ENCODE measurements at places on chromosomes 13 and 19.

DNA sequence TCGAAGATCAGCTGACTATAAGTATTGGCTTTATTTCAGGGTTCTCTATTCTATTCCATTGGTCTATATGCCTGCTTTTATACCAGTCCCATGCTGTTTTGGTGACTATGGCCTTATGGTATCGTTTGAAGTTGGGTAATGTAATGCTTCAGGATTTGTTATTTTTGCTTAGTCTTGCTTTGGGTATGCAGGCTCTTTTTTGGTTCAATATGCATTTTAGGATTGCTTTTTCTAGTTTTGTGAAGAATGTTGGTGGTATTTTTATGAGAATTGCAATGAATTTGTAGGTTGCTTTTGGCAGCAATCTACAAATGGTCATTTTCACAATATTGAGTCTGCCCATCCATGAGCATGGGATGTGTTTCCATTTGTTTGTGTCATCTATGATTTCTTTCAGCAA, 951.9 kb upstream of the SLITRK1 start:
- no peak for DNase-seq

GRCh38 chr13:44860454-44860853, 128.8 kb downstream of the NUFIP1 start:
- no peak for DNase-seq

DNA sequence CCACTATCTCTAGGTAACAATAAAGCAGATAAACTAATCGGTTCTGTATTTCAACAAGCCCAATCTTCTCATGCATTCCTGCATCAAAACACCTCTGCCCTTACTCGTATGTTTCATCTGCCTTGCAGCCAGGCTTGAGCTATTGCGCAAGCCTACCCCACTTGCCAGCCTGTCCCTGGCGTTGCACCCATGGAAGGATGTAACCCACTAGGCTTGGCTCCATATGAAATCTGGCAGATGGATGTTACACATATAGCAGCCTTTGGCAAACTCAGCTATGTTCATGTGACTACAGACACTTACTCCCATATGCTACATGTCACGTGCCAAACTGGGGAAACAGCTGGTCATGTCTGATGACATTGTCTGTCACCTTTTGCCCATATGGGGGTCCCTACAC, 11.9 kb upstream of the ZNF549 start:
- no peak for DNase-seq

- DNase-seq: no peak
These were observed at the start of gene FKRP for GRCh38 chr19:46745521-46746280. FKRP (plus strand) TSS chr19:46746057; CDS start chr19:46755451, 9,394 bp downstream.

GRCh38 chr19:16462757-16463250, 9.0 kb downstream of the EPS15L1 start:
- peak; percentile 33 for DNase-seq

DNA sequence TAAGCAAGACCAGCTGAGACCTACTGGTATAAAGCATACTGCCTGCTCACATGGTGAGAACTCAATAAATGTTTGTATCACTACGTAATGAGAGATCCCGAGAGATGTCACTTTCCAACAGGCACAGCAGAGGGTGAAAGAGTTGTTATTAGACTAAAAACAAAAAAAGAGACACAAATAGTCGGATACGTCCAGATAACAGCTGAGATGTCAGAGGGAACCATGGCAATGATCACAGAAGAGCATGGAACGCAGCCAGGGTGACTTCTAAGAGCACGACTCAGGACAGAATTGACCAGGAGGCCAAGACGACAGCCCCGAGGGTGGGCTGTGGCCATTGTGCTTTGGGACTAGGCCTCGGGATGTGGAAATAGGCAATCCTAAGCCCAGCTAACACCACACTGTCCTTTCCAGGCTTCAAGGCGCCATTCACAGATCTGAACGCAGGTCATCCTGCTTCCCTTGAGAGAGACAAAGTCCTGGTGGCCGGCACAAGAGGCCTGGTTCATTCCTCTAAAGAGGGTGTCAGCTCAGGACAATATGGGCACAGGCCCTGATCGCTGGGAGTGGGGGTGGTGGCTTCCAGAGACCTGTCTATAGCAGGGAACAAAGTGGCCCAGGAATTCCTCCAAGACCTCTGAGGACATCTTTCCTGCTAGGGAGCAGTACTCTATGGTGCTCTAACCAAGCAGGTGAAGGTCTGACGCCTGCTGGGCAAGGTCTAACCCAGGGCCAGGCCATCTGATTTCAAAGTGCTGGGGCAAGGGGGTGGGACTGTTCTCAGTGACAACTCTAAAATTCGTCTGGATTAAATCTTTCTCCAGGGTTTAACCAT, 3.2 kb downstream of the SH3GL1 start:
- no peak for DNase-seq

GRCh38 chr19:4692251-4693077, 22.3 kb upstream of the MYDGF start:
- no peak for DNase-seq

DNA sequence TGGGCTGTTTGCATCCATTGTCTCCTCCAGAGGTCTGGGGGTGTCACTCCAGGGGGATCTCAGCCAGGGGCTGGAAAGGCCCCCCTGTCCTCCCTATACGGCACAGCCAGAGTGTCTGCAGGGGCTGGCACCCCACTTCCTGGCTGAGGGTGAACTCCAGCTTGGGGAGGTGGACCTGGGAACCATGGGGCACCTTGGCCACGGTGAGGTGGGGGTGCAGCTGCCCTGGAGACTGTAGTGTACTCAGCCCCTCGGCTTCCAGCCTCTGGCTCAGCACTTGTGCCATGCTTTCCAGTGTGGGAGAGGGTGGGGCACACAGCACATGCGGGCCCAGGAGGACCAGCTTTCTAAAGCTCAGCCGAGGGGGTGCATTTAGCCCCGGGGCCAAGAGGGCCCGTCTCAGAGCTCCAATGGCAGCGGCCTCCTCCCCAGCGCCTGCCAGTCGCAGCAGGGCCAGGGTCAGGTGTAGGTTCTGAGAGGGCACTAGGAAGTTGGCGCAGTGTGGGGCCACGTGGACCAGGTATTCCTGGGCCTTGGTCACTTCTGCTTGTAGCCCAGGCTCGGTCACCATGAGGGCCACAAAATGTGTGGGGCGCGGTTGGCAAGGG, 1.4 kb downstream of the LENG9 start:
- DNase-seq: no peak

- DNase-seq: no peak
These were observed 47.3 kb downstream of the COL4A1 start for GRCh38 chr13:110259651-110260050.

DNA sequence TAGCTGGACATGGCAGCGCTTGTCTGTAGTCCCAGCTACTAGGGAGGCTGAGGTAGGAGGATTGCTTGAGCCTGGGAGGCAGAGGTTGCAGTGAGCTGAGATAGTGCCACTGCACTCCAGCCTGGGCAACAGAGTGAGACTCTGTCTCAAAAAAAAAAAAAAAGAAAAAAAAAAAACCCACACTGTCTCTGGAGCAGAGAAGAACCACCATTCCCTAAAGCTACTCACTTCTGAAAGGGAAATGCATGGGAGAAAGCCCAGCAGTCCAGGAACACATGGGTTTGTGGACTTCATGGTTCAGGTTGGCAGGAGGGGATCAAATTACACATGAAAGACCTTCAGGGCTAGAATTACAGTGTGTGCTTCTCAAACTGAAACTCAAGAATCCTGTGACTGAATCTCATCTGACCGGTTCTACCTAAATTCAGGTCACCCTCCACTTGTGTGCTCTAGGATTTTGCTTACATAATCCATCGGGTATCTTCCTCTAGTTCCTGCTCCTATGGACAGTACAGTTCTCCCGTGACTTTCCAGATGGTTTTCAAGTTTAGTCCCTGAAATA, 30.2 kb upstream of the CPB2 start:
- no peak for DNase-seq

DNA sequence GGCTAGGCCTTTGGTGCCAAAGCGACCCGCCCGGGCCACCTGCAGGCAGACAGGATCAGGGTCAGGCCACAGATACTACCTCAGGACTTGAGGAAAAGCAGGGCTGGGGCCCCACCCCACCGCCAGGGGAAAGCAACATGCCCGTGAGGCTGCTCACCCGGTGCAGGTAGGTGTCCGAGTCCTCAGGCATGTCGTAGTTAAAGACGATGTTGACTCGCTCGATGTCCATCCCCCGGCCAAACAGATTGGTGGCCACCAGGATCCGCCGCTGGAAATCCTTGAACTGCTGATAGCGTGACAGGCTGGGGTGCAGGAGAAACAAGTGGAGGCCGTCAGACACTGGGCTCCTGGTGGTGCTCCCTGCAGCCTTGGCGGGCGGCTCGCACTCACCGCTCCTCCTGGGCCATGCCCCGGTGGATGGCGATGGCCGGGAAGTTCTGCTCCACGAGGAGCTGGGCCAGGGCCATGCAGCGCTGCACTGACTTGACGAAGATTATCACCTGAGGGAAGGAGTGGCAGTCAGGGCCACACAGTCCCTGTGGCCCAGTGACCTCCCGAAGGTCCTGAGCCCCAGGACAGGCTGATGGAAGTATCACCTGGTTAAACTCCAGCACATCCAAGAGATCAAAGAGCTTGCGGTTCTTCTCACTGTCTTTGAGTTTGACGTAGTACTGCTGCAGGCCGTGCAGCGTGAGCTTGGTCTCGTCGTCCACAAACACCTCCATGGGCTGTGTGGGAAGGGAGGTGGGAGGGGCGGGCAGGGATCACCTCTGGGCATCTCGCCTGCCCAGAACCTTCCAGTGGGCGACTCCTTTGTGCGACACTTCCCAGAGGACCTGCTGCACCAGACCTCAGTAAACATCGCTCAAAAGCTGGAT, 9.8 kb downstream of the DDX39A start:
- no peak for DNase-seq

DNA sequence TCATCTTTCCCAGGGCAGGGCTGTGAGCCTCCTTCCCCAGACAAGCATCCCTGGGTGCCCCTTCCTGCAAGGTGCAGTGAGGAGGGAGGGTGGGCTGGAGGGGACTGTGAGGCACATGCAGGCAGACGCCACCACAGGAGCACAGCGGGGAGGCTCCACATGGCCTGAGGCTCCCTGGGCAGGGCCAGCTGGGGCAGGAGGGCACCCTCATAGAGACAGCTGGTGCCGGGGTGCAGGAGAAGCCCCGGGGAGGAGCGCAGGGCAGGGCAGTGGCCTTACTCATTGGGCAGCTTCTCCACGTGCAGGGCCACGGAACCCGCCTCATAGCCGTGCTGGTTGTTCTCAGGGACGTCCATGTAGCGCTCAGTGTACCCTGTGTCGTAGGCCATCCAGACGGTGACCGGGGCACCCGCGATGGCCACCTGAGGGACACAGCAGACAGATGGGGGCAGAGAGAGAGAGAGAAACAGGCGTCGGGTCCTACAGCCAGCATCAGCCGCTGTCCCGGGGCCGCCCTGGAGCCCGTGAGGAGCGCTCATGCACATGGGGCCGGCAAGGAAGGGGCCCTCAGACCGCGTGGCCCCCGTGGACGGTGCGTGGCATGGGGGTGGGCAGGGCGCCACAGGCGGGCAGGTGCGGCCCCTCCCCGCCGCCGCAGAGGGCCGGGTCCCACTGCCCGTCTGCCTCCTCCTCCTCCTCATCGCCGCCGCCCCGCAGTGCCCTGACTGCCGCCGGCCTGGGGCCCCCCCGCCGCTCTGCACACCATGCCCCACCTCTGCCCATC, 12.5 kb upstream of the MYDGF start:
- DNase-seq: no peak

GRCh38 chr13:95154413-95154886, 146.8 kb downstream of the ABCC4 start:
- DNase-seq: peak; percentile 30

DNA sequence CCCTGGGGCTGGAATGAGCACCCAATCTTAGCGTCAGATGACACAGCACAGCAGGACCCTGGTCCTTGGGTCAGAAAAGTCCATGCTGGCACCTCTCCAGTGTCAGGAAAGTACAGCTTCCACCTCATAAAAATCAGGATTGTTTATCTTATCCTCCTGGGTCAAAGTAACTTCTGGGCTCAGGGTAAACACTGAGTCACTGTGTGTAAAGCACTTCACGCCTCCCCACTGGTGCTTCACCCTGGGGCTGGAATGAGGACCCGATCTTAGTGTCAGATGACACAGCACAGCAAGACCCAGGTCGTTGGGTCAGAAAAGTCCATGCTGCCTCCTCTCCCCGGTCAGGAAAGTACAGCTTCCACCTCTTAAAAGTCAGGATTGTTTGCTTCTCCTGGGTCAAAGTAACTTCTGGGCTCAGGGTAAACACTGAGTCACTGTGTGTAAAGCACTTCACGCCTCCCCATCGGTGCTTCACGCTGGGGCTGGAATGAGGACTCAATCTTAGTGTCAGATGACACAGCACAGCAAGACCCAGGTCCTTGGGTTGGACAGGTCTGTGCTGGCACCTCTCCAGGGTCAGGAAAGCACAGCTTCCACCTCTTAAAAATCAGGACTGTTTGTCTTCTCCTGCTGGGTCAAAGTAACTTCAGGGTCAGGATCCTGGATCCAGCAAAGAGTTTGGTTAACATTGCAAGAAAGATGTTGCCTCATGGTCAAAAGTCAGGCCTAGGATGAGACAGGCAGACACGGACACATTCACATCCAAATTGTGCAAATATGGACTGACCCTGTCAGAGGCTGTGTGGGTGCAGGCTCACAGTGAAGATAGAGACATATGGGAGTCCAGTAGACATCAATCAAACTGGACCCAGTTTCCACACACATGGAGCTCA, 39.2 kb upstream of the CYP2A7 start:
- no peak for DNase-seq

DNA sequence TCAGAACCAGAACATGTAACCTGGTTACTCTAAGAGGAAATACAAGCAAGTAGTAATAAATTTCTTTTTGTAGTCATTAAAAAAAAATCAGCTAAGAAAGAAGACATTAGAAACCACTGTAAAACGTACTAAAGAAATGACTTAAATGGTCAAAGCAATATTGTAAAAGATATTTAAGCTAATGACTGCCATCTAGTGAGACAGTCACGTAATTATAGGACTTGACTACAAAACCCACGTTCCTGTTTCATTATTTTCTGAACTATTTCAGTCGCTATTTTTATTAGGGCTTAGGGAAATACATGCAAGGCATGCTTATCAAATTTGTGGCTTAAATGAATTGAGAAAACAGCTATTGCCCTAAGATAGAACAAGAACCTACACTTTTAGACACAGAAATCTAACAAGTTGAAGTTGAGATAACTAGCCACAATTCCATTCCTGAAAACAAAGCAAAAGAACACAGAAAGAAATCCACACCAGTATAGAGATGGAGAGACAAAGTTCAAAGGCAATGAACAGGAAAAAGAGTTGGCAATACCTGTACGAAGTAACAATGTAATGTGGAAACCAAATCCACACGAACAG, 17.9 kb downstream of the ALG5 start:
- no peak for DNase-seq

- no peak for DNase-seq
These were observed 3.3 kb upstream of the RDH13 start for GRCh38 chr19:55066107-55066709.

DNA sequence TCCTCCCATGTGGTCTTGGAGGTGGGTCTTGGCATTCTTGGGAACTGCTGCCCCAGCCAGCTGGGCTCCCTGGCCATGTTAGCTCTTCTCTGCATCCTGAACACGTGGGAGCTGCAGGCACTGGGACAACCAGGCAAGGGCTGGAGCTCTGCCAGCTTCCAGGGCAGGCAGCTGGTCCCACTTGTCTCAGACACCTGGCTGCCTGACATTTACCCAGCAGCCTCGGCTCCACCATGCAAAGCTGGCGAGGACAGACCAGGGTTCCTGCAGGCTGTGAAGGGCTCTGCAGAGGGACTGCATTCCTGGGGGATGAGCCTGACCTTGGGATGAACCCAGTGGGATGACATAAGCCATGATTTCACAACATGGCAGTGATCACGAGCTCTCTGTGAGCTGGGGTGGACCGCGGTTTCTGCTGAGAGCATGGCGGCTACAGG, 99.0 kb upstream of the TSHZ3 start:
- no peak for DNase-seq
